Activated naive CD4-positive, alpha-beta T cell (primary cell): ENCODE measurements at places on chromosomes 7 and 10.

DNA sequence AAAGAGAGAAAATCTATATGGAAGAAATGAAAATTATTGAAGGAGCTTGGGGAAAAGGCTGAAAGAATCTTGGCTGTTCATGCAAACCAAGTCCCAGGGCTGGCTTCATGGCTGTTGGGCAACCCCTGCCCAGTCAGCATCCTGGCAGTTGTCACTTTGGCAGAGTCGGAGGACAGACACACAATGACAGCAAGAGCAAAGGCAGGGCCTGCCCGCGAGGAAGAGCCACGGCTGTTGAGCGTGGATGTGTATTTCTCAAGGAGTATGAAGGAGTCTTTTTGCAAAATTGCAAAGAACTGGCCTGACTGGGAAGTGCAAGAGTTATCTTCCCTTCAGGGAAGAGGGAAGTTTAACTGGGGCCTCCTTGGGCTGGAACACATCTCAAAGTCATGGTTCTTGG, 11.7 kb downstream of the PTPRE start:
- no peak for DNase-seq

DNA sequence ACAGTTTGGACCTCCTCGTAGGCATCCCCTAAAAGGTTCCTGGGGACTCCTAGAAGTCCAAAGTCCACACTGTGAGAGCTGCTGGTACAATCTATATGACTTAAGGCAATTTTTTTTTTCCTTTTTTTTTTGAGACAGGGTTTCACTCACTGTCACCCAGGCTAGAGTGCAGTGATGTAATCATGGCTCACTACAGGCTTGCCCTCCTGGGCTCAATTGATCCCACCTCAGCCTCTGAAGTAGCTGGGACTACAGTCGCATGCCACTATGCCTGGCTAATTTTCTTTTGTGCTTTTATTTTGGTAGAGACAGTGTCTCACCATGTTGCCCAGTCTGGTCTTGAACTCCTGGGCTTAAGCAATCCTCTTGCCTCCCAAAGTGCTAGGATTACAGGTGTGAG, 4.6 kb upstream of the SPOCK2 start:
- no peak for DNase-seq

DNA sequence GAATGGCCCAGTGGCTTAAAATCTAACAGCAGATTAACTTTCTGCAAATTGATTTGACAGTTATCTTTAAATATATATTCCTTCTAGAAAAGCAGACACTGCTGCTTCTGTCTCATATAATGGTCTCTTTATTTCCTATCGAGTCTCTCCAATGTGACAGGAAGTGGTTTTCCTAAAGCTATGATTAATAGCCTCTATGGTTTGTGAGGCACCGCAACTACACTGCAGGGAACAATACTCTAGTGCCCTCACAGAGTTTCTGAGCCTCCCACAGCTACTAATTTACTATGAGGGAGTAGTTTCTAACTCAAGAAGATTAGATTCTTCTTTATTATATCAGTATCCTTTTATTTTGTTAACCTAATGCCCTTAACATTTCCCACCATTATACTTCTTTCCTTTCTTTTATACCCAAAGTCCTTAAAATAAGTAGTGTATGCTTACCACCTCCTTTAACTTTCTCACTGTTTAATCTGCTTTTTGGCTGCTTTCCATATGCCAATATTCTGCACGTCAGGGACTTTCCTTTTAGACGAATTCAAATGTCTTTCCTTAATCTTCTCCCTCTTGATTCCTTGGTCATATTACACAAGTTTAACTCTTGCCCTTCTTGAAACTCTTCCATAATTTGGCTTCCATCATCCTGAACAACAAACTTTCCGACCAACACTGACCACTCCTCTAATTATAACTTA, 23.8 kb upstream of the AHR start:
- no peak for DNase-seq

GRCh38 chr10:76302961-76303630, 871.7 kb downstream of the LRMDA start:
- no peak for DNase-seq

DNA sequence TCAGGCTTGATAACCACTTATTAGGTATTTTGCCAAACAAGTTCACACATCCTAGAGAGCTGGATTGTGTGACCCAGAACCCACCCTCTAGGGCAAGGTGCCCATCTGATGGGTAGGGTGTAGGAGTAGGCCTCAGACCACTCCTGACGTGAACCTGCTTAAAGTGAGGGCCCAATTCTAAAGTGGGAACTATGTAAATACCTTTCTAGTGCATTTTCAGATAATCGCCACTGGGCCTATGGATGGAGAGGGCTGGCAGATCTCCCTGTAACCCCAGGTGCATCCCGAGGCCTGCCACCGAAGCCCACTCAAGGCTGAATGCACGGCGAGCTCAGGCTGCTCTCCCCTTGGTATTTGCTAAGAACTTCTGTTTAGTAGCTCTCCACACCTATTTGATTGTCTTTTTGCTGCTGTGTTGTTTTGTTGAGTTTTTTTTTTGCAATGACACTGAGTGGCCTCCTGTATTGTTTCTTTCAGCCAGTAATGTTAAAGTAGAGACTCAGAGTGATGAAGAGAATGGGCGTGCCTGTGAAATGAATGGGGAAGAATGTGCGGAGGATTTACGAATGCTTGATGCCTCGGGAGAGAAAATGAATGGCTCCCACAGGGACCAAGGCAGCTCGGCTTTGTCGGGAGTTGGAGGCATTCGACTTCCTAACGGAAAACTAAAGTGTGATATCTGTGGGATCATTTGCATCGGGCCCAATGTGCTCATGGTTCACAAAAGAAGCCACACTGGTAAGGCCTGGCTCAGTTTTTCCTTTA, 71.7 kb downstream of the IKZF1 start:
- no peak for DNase-seq

DNA sequence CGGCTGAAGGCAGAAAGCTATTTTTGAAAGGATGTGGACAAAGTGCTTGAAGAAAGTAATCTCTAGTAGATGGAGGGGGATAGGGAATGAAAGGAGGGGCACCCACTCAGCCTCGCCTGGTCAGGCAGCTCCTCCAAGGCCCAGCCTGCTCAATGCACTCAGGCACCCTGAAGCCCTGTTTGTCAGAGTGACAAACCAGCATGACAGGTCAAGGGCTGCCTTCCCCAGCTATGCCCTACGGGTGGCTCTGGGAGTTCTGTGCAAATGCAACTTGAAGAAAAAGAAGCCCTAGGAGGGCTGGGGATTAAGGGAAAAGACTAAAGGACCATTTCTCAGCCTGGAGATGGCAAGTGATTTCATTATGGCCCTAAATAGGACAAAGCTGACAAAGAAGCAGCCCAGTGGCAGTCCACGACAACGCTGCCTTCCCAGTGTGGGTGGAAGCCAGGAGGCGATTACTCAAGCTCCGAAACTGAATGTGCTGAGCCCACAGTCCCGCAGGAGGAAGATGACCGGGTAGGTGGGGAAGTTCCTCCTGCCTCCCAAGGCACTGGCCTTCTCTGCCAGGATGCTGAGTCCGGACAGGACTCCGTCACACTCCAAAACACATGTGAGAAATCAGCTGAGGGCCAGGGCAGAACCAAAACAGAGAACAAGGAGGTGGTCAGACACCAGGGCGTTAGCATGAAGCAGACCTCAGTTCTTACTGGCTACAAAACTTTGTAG, 16.3 kb downstream of the LIPA start:
- no peak for DNase-seq

GRCh38 chr7:138613630-138614029, 87.5 kb downstream of the SVOPL start:
- DNase-seq: no peak

- DNase-seq: no peak
Observed at GRCh38 chr7:5567790-5568189, 144.2 kb upstream of the TNRC18 start.

- no peak for DNase-seq
Observed at GRCh38 chr7:64465551-64465950, 97.3 kb downstream of the ZNF680 start.

DNA sequence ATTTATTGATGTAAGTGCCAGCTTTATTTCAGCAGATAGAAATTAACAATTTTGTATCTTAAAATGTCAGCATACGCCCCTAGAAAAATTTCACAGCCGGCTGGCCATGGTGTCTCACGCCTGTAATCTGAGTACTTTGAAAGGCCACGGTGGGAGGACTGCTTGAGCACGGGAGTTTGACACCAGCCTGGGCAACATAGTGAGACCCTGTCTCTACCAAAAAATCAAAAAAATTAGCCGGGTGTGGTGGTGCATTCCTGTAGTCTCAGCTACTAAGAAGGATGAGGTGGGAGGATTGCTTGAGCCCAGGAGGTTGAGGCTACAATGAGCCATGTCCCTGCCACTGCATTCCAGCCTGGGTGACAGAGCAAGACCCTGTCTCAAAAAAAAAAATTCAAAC, 14.1 kb downstream of the GTF2I start:
- DNase-seq: no peak

DNA sequence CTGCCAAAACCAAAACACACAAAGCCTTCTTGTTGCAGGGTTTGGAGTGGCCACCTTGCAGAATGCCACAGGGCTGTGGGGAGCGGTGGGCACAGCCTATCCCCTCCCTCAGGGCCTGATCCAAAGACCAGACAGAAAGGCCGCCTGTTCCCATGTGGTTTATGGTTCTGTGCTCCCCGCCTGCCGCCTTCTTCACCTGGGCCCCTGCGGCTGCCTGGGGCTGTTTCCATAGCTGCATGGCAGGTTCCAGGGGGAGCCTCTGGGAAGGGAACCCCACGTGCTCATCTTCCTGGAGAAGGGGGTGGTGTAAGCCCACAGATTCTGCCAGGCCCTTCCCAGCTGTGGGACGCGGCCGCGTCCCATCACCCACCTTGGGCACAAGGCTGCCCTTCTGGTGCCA, 70.7 kb upstream of the EZH2 start:
- DNase-seq: no peak

GRCh38 chr7:150413640-150414081, 34.5 kb downstream of the ZNF775 start:
- DNase-seq: no peak

DNA sequence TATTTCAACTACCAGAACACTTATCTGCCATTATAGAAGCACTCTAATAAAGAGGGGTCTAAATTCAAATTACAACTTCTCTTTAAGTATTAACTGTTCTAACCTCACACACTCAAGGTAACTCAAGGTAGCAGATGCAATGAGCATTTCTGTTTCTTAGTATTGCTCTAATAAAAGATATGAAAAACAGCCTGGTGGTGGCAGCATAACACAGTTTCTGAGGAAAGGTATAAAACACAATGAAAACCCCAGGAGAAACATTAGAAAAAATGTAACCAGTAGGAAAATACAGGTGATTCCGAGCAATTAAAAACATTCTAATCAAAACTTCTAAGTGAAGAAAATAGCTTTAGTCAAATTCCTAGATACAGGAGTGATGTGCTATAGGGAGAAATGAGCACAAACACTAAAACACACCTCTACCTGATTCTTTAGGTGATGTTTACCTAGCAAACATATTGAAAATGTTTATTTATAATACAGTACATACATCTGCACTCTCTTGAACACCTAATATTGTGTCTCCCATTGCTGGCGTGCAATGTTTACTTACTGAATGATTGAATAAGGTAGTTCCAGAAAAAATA, 3.5 kb downstream of the MKRN1 start:
- no peak for DNase-seq

- no peak for DNase-seq
Observed at GRCh38 chr7:123242467-123243092, 42.8 kb upstream of the SLC13A1 start.

- no peak for DNase-seq
Observed at GRCh38 chr7:8176370-8177081, 85.4 kb downstream of the ICA1 start.

DNA sequence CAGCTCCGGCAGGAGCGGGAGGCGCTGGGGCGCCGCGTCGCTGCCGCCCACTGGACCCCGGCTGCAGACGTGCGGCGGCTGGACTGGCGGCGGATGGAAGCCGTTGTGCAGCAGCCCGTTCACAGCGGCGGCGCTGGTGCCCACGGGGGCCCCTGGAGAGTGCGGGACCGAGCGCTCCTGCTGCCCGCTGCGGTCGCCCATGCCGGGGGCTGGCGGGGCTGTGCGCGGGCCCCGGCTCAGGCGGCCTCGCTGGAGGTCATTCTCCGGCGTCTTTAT, 413 bp downstream of the PANK1 start:
- no peak for DNase-seq

DNA sequence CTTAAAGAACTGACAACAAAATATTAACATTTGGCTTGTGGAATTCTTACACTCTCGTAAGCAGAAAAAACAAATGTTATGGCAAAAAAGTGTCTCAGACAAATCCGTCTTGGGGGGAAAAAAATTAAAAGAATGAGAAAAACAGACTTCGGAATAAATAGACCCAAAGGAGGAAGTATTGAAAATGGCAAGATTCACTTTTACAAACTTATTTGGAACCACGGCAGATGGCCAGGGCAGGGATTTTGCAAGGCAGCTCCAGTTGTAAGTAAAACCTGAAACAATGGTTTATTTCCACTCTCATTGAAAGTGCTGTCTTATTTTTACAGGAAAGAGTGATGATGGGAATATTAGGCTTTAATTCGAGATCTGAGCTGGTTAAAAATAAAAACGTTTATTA, 1.5 kb upstream of the ZNF438 start:
- DNase-seq: no peak

DNA sequence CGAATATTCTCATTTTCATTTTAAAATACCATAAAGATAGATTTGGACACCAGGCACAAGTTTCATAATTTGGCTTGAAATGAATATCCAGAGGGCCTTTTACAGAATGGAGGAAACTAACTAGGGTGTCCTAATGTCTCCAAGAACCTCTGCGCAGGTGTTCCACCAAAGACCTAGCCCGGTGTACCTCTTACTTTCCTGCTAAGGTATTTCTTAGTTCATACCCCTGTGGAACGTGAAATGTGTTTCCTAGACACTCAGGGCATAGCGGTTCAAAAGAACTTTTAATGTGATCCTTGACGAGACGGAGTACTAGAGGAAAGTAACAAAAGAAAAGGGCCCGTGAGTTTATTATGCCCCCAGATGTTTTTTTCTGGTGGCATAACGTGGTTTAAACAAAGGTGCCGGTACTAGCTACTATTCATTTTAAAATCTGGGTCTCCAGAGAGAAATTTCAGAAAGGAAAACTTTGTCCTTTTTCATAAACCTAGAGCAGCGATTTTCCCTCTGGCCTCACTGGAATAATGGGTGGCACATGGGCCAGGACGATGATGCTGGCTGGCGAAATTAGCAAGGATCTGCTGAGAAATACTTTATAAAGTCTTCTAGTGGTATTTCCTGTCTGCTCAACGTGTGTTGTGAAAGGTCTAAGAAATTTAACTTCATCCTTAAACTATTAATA, 1.4 kb downstream of the APBB1IP start:
- no peak for DNase-seq

GRCh38 chr10:124588736-124589490, 127.3 kb downstream of the LHPP start:
- no peak for DNase-seq

DNA sequence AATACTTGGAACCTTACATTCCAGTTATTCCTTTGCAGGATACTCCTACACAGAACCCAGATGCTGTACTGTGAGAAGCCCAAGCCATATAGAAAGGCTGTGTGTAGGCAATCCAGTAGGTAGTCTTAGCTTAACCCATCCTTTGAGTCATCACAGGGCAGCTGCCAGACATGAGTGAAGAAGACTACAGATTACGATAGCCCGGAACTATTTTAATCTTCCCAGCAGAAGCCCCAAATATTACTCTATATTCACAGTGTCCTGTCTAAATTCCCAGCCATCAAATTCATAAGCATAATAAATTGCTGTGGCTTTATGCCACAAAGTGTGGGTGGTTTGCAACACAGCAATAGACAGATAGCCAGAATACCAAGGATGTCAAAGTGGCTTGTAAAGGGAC, 474.1 kb upstream of the STEAP1 start:
- DNase-seq: no peak
